Activated CD4-positive, alpha-beta T cell treated with anti-CD3 and anti-CD28 coated beads, Interleukin-2, amount 10 ng/mL, durations not matched to agents 7 days and 5 days (primary cell): ENCODE measurements at places on chromosomes 13 and 19.
A peak's percentile ranks its signal among the peaks of the same experiment; 100 is the strongest.

DNA sequence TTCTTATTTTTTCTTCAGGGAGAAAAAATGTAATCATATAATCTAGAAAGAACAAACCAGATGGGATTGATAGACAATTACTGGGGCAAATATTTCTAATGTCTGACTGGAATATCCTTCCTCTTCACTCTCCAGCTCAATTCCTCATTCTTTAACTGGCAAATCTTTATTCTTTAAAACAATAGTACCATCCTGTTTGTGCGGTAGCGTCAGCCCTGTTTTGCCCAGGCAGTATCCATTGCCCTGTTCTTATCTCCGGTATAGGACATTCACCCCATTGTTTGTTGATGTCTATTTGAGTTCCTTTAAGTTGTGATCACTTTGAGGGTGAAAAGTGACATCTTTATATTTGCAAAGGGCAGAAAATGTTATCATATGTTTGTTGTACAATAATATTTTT, 185.4 kb downstream of the POSTN start:
- DNase-seq = no peak

- DNase-seq = no peak
Measured at GRCh38 chr13:101698400-101698799, 245.9 kb downstream of the ITGBL1 start.

GRCh38 chr19:19032420-19033175, 719 bp downstream of the SUGP2 start:
- peak; percentile 93 for DNase-seq

GRCh38 chr13:98771838-98772611, 19.6 kb upstream of the SLC15A1 start:
- no peak for DNase-seq

- no peak for DNase-seq
Measured at GRCh38 chr13:90800082-90800746, 547.3 kb upstream of the MIR17HG start.
